GM12878 (cell line): ENCODE measurements at places on chromosomes 13 and 19. TPM values are rescaled to one million over a fixed set of nuclear protein-coding genes. Genes with fewer than 3 reads are reported as not detected.
A peak's percentile ranks its signal among the peaks of the same experiment; 100 is the strongest.

DNA sequence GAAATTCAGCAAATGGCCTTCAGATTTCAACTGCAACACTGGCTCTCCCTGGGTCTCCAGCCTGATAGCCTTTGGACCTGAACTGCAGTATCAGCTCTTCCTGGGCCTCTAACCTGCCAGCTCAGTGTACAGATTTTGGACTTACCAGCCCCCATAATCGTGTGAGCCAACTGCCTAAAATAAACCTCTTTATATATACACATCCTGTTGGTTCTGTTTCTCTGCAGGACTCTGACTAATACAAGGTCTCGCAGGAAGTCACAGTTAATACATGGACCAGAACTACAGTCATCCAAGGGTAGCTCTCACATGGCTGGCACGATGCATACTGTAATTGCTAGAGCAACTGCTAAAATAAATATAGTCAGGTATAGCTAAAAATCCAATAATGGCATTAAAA, 85.1 kb downstream of the KATNAL1 start:
- no peak for DNase-seq

DNA sequence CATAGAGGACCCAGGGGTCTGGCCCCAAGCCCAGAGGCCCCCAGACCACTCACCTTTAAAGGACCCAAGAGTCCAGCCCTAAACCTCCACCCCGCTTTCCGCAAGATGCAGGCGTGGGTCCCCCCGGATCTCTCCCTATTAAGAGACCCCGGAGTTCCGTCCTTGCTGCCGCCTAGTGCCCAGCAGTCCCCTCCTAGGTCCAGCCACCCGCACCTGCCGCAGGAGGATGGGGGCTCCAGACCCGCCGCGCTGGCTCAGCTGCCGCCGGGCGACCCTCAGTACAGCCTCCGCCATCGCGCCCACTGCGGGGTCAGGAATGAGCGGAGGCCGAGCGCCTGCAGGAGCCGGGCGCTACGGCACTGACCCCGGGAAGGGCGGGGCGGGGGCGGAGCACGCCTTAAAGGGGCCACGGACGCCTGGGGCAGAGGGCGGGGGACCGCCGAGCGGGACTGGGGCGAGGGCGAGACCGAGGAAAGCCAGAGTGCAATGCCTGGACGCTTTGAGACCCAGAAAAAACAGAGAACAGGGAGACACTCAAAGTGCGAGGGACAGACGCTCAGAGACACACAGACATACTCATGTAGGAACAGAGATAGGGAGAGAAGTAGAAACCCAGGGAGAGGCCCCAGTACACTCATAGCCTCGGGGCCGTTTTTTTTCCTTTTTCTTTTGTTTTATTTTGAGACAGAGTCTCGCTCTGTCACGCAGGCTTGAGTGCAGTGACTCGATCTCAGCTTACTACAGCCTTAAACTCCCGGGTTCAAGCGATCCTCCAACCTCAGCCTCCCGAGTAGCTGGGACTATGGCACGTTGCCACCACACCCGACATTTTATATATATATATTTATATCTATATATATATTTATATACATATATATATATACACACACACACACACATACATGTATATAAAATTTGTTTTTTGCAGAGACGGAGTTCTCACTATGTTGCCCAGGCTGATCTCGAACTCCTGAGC, at the start of gene ETHE1:
ETHE1 (minus strand) TSS at position 318 of the 976 bp plus-strand sequence; CDS start at position 294, 24 bp downstream.
- DNase-seq, result no peak

Gene CAPN12
- polyA plus RNA-seq, result 1.7 and 1.9 TPM in 2 replicates

GRCh38 chr19:15154002-15154612, 46.7 kb downstream of the NOTCH3 start:
- no peak for DNase-seq

DNA sequence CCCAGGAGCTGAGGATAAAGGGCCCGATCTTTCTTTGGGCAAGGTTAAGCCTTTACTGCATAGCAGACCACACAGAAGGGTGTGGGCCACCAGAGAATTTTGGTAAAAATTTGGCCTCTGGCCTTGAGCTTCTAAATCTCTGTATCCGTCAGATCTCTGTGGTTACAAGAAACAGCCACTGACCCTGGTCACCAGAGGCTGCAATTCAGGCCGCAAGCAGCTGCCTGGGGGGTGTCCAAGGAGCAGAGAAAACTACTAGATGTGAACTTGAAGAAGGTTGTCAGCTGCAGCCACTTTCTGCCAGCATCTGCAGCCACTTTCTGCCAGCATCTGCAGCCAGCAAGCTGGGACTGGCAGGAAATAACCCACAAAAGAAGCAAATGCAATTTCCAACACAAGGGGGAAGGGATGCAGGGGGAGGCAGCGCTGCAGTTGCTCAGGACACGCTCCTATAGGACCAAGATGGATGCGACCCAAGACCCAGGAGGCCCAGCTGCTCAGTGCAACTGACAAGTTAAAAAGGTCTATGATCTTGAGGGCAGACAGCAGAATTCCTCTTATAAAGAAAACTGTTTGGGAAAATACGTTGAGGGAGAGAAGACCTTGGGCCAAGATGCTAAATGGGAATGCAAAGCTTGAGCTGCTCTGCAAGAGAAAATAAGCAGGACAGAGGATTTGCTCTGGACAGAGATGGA, 8.4 kb upstream of the CEACAM19 start:
- DNase-seq, result no peak

- DNase-seq, result no peak
These were observed 2.5 kb downstream of the KPNA3 start for GRCh38 chr13:49789968-49790367.

- DNase-seq, result no peak
These were observed 104.4 kb downstream of the TM9SF2 start for GRCh38 chr13:99605420-99606323.

DNA sequence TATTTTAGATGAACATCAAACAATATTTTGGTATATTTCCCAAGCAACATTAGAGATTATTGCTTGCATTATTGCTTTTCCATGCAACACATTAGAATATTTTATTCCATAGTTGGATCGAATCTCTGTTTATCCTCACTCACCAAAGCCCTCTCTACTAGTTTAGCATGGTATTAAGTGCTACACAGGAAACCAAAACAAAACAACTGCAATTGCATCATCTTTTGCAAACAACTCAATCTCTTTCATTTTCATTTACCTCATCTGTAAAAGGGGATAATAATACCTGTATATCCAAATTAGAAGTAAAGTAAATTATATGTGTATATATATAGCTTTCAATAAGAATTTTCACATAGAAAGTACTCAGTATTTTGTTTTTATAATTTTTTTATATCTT, 147.8 kb upstream of the PCDH9 start:
- DNase-seq, result no peak

Gene SPPL2B
- polyA plus RNA-seq, result 29.0 and 33.8 TPM in 2 replicates

Gene TEX29
- not detected in 2 replicates for polyA plus RNA-seq

DNA sequence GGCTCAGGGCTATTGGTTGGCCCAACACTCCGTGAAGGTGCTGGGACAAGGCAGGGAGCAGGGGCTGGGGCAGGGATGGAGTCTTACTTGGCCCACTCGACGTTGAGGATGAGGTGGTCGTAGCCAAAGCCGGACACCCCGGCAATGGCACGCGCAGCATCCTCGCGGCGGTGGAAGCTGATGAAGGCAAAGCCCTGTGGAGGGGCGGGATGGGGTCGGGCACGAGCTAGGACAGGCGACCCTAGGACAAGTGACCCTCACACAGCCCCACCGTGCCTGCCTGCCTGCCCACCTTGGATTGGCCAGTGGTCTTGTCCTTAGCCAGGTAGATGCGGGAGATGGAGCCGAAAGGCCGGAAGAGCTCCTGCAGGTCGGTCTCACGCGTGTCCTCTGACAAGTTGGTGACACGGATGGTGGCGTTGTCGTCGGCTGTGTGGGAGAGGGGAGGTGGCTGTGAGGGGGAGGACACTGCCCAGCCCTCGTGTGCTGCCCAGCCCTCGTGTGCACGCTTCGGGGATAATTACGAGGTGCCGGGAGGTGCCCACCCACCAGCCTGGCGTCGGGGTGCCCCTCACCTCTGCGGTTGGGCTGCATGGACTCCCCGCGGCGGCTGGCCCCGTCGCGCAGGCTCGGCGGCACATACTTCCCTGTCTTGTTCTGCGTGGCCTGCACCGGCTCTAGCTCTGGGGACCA, 4.0 kb downstream of the P2RY11 start:
- no peak for DNase-seq

DNA sequence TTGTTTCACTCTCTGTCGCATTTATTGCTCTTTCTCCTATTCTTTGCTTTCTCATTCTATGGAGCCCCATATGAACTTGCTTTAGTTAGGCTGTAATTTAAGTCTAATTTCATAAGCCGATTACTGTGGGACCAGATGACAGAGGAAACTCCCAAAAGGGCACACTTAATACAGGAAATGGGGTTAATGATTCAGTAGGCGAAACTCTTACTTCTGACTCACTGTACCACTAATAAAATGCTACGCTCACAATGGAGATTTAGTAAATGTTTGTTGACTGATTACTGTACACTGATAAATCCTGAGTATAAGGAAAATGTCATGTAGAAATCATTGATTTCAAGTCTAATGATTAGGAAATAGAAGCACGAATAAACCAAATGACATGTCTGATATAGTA, 276.4 kb downstream of the KLF5 start:
- DNase-seq, result peak; percentile 24

GRCh38 chr19:2207991-2208860, 27.9 kb downstream of the PLEKHJ1 start:
- DNase-seq, result no peak

Gene LAIR2
- not detected in 2 replicates for polyA plus RNA-seq

DNA sequence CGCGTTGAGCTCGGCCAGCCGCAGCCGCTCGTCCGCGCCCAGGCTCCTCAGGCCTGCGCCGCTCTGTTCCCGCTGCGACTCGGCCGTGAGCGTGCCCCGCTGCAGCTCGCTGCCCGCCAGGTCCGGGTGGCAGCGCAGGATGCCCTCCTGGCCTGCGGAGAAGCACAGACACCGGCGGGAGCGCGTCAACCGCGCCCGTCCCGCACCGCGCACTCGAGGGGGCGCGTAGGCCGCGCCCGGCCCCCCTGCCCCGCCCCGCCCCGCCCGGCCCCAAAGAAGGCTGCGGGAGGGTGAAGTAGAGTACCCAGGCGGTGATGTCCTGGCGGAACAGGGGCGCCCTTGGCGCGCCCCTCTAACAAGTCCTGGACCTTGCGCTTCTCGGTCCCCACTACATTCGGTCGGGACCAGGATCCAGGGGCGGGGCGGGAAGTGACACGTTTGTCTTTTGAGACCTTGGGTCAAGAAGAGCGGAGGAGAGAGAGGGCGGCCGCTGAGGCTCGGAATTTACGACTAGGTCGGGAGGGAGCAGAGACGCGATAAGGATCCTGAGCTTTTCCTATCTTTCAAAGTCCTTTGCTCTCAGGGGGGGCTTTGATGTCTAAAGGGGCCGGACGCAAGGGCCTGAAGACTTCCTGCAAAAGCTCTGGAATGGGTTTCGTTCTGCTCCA, 9.3 kb upstream of the CDX2 start:
- no peak for DNase-seq

- no peak for DNase-seq
These were observed 30.7 kb upstream of the CSNK1A1L start for GRCh38 chr13:37136187-37136586.

Gene MBD3L3
- not detected in 2 replicates for polyA plus RNA-seq

DNA sequence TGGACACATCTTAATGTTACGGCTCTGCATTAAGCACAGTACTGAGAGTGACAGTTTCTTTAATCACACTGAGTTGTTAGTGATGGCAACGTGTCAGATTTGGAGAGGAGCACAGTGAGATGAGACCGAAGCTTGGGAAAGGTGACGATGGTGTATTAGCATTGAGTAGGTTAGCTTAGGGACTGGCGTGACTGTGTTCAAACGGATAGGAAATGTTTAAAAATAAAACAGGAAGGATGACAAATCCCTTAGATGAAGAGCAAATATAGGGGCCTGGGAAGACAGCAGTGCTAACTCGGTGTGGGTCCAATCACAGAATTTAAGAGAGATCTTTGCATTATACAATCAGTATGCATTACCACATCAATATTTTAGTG, 384.3 kb downstream of the HS6ST3 start:
- DNase-seq, result no peak

DNA sequence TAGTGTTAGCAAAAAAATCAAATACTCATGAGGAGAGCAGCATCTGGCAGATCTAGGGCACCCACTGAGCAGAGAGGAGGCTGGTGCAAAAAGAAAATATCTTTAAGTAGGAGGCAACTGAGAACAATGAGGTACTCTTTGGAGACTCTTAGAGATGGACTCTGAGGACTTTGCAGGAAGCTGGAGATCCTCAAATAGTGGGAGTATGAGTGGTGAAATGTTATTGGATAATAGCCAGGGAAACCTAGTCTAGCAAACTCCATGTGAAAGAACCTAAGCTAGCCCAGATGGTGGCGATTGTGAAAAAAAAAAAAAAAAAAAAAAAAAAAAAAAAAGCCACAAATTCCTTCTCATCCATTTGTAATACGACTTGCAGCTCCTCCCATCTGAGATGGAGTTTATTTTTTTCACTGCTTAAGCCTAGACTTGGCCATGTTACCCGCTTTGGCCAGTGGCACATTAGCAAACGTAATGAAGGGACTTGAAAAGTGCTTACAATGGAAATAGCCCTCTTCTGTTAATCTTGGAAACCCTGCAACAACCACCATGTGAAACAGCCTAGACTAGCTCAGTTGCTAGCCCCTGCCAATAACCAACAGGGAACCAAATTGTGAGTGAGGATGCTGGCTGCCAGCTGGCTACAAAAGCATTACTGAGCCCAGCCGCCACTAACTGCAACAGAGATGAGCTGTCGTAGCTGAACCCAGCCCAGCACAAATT, 476.2 kb downstream of the KLF12 start:
- no peak for DNase-seq

- no peak for DNase-seq
These were observed 13.8 kb downstream of the ZNF557 start for GRCh38 chr19:7083076-7083956.

Gene CYP4F2
- 0.59 and 0.82 TPM in 2 replicates for polyA plus RNA-seq

- no peak for DNase-seq
These were observed 114.8 kb downstream of the LRCH1 start for GRCh38 chr13:46667687-46668281.

DNA sequence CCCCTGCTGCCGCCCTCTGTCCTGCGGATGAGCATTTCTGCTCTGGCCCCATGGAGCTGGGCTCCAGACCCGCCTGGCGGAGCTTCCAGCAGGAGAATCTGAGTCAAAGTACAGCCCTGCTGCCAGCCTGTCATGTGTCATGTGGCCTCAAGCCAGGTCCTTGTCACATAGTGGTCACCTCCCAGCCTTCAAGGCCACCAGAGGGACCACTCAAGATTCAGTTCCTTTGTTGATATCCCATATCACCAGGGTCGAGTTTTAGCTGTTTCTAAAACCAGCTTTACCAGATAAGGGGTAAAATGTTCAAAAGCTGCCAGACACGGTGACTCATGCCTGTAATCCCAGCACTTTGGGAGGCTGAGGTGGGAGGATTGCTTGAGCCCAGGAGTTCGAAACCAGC, 13.4 kb downstream of the THOP1 start:
- DNase-seq, result no peak

Gene C19orf44
- 4.0 and 5.7 TPM in 2 replicates for polyA plus RNA-seq

- DNase-seq, result no peak
These were observed 16.8 kb downstream of the PABPC3 start for GRCh38 chr13:25112695-25113255.

- DNase-seq, result peak; percentile 7
These were observed 200.9 kb upstream of the TMTC4 start for GRCh38 chr13:100875392-100876043.

DNA sequence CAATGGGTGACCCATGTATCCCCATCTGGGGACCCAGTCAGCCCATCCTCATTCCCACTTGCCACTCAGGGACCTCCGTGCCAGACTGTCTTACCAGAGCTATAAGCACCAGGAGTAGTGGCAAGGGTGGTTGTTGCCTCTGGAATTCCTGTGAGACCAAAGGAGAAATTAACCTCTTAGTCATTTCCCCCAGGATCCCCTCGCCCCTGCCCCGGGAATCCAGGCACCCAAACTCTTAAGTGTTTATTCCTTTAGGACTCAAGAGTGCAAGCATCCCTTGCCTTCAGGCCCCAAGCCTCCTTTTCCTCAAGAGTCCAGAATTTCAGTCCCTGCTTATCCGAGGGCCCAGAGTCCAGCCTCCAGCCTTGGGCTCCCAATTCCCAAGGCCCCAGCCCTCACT, 9.2 kb downstream of the NTN5 start:
- no peak for DNase-seq
